ENCODE measurements at places on chromosomes 1 and 21. TPM values are rescaled to one million over a fixed set of nuclear protein-coding genes. Genes with fewer than 3 reads are reported as not detected.

SYCP1 gene
- total RNA-seq: not detected

OR2M3 gene
- total RNA-seq: not detected

SHISAL2A gene
- 8.6 TPM for total RNA-seq

LY9 gene
- 24.7 TPM for total RNA-seq

B4GALT2 gene
- total RNA-seq: 20.1 TPM

FAM72B gene
- total RNA-seq: 30.8 TPM

KLF17 gene
- total RNA-seq: not detected

TRPM2 gene
- total RNA-seq: 35.6 TPM

CFAP74 gene
- total RNA-seq: not detected

TMEM269 gene
- total RNA-seq: not detected
